CD4-positive, CD25-positive, alpha-beta regulatory T cell (primary cell): ENCODE measurements at places on chromosomes 7 and 10. TPM values are rescaled to one million over a fixed set of nuclear protein-coding genes. Genes with fewer than 3 reads are reported as not detected.

GRCh38 chr10:27620430-27621397, 116.6 kb downstream of the RAB18 start:
- H3K4me1 ChIP-seq: no peaks in the 10 kb centered on the region
- H3K27ac ChIP-seq: no peak overlapping the region
- no peak overlapping the region for H3K4me3 ChIP-seq
- no peak for DNase-seq
- H3K36me3 ChIP-seq: no peaks in the 10 kb centered on the region
- no peaks in the 10 kb centered on the region for H3K27me3 ChIP-seq

SPDYE9 gene
- not detected for total RNA-seq

GRCh38 chr7:95915731-95916130, 143.4 kb downstream of the DYNC1I1 start:
- DNase-seq: no peak
- H3K4me3 ChIP-seq: no peak overlapping the region
- no peaks in the 10 kb centered on the region for H3K36me3 ChIP-seq

GALNT17 gene
- total RNA-seq: not detected

DNA sequence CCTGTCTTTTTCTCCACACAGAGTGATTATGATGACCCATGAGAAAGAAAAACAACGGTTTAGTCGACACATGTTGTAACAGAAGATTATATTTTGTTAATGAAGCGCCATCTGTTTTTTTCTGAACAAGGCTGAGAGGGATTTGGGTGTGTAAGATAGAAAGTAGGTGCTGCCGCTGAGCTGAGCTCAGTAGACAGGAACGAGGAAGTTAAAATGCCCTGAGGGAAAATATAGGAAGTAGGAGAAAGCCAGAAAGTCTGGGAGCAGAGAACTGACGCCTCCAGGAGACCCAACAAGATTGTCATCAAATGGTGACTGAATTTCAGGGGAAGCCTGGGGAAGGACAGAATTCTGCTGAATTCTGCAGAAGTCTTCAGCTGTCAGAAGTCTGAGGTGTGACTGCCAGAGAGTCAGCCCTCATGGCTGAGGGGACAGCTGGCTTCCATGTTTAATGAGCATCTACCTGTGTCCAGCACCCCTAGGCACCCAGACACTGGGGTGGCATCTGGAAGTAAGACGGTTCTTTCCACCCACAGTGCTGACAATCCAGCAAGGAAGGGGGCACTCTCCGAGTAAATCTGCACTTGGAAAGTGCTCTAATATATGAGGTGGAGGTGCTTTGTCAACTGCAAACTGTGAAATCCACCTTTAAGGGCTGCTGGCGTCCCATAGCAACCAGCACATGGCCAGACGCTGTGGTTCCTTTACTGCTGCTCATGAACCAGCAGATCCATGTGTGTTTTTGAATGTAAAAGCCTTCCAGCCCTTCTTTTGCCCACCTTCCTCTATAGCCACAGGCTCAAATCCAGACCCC, 12.5 kb upstream of the TSPAN15 start:
- H3K27ac ChIP-seq: no peak overlapping the region
- no peak for DNase-seq
- no peak overlapping the region for H3K4me3 ChIP-seq
- no peaks in the 10 kb centered on the region for H3K27me3 ChIP-seq
- H3K36me3 ChIP-seq: no peaks in the 10 kb centered on the region

PLXNA4 gene
- total RNA-seq: 0.27 TPM

DNA sequence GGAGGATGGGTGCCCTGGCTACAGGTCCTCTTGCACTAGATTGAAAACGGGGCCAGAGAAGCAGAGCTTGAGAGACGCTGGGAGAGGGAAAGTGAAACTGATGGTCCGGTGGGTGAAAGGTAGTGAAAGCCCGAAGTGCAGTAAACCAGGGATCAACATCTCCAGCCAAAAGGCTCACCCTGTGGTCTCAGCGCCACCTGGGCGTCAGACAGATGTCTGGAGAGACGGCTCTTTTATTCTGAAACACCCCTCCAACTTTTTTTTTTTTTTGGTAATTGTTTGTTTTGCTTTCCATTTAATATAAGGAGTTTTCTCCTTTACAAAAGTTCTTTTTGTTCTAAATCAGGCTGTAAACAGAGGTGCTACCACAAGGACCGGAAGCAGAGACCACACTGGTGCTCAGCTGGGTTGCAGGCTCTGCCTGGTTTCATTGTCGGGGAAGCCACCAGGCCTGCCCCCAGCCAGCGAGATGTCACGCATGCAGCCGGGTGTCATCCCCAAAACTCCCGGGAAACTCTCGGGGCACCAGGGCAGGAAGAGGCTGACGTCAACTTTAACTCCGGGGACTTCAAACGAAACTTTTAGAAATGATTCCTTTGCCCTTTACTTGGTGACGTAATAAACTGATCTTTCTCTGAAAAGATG, 11.2 kb downstream of the IL2RA start:
- H3K36me3 ChIP-seq: peaks cover 38% of the 10 kb centered on the region
- peak overlapping the region; percentile 74 for H3K4me3 ChIP-seq
- peak overlapping the region; percentile 94 for H3K27ac ChIP-seq
- H3K27me3 ChIP-seq: no peaks in the 10 kb centered on the region

C7orf57 gene
- not detected for total RNA-seq

DNA sequence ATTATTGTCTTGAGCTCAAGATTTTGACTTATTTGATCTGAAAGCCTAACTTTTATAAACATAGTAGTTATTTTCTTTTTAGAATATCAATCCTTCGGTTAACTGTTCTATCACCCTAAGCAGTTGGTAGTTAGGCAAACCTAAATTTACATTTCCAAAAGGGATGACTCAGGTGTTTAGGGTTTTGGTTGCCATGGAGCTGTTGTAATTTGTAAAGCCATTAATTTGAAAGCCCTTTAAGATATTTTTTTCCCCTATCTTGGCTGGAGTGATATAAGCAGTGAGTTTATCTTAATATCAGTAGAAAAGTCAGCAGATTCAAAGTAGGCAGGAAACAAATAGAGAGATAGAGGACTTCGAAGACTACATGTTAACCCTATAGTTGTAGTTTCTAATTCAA, 1472.6 kb upstream of the CELF2 start:
- no peak overlapping the region for H3K27ac ChIP-seq
- H3K4me3 ChIP-seq: no peak overlapping the region
- no peaks in the 10 kb centered on the region for H3K4me1 ChIP-seq
- no peak for DNase-seq
- H3K36me3 ChIP-seq: no peaks in the 10 kb centered on the region

DNAJC9 gene
- 20.9 TPM for total RNA-seq

DNA sequence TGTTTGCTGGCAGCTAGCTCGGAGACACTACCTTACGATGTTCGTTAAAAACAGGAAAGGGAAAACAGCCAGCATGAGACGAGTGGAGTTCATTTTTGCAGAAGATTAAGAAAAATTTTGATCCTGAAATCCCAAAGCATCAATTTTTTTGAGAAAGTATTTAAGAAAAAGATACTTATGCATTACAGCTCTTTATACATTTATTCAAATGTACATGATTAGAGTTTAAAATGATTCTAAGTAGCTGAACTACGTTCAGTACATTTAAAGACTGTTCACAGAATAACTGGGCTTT, 34.7 kb downstream of the CNPY1 start:
- H3K27me3 ChIP-seq: peaks cover 52% of the 10 kb centered on the region
- DNase-seq: no peak
- H3K36me3 ChIP-seq: no peaks in the 10 kb centered on the region
- no peak overlapping the region for H3K4me3 ChIP-seq
- H3K4me1 ChIP-seq: peaks cover 4% of the 10 kb centered on the region
- no peak overlapping the region for H3K27ac ChIP-seq

ABCB1 gene
- 1.2 TPM for total RNA-seq

SLC26A5 gene
- not detected for total RNA-seq

PRSS1 gene
- not detected for total RNA-seq

ADAM8 gene
- 148 TPM for total RNA-seq

LIMK1 gene
- 14.4 TPM for total RNA-seq

- DNase-seq: no peak
- no peak overlapping the region for H3K4me3 ChIP-seq
- no peaks in the 10 kb centered on the region for H3K27me3 ChIP-seq
Observed at GRCh38 chr10:79182781-79183467, 114.2 kb downstream of the ZMIZ1 start.

TWIST1 gene
- 0.39 TPM for total RNA-seq

NT5C2 gene
- 59.6 TPM for total RNA-seq

GRCh38 chr7:122913608-122914007, 27.3 kb upstream of the CADPS2 start:
- H3K27me3 ChIP-seq: no peaks in the 10 kb centered on the region
- H3K36me3 ChIP-seq: no peaks in the 10 kb centered on the region
- DNase-seq: no peak
- no peak overlapping the region for H3K27ac ChIP-seq

DNA sequence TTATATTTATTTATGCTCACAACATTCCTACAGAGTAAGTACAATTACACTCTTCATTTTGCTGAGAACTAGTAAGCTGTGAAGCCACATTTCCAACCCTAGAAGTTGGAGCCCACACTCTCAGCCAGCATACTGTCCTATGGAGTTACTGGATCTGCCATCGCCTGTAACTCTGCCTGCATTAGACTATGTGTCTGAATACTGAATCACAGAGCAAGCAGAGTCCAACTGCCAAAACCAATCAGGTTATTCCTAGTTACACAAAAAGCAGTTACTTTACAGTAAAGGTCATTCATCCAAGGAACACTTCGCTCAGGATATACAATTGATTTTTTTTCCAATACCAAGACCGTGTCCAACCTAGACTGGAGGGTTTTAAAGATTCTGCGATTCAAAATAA, 21.5 kb downstream of the CTAGE6 start:
- no peaks in the 10 kb centered on the region for H3K27me3 ChIP-seq
- H3K4me1 ChIP-seq: no peaks in the 10 kb centered on the region
- peaks cover 3% of the 10 kb centered on the region for H3K36me3 ChIP-seq
- no peak overlapping the region for H3K27ac ChIP-seq

GRCh38 chr10:102322914-102323313, 72.6 kb upstream of the NFKB2 start:
- H3K27ac ChIP-seq: no peak overlapping the region
- H3K4me3 ChIP-seq: no peak overlapping the region

GRCh38 chr10:2761311-2761710, 306.0 kb upstream of the PFKP start:
- H3K27me3 ChIP-seq: no peaks in the 10 kb centered on the region
- no peaks in the 10 kb centered on the region for H3K4me1 ChIP-seq
- no peak for DNase-seq
- H3K36me3 ChIP-seq: no peaks in the 10 kb centered on the region
- no peak overlapping the region for H3K27ac ChIP-seq
- no peak overlapping the region for H3K4me3 ChIP-seq

SPDYE5 gene
- total RNA-seq: not detected

GRCh38 chr7:45456747-45457524, 117.2 kb upstream of the ADCY1 start:
- DNase-seq: no peak
- H3K27ac ChIP-seq: no peak overlapping the region
- H3K4me3 ChIP-seq: no peak overlapping the region
- H3K4me1 ChIP-seq: no peaks in the 10 kb centered on the region
- H3K27me3 ChIP-seq: peaks cover 2% of the 10 kb centered on the region
- no peaks in the 10 kb centered on the region for H3K36me3 ChIP-seq

DNA sequence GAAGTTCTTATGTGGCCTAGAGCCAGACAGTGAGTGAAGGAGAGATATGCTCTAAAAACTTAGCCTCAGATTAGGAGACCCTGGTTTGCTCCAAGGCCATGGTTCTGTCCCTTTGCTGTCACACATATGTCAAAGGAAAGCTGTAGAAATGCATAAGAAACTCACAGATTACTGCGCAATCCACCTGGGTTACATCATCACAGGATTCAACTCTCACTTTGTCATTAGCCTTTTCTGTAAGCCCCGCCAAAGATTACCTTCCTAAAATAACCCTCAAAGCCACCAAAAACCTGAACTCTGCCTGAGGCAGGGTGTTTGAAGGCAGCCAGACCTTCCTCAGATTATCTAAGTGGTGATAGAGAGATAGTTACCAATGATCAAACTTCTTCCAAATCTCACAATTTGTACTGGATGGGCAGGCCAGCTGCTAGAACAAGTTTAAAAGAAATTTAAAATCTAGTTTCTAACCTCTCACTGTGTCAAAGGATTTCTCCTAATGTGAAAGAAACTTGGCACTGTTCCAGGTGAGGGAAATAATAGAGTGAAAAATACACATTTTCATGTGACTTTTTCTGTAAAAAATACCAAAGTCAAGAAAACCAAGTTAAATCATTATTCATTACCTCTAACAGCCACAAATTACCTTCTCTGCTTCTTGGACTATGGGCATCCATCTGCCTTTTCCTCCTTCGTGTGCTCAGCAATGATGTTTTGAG, 567.2 kb downstream of the SUGCT start:
- H3K27me3 ChIP-seq: no peaks in the 10 kb centered on the region
- no peak overlapping the region for H3K4me3 ChIP-seq
- DNase-seq: no peak
- no peak overlapping the region for H3K27ac ChIP-seq
- H3K4me1 ChIP-seq: no peaks in the 10 kb centered on the region

DNA sequence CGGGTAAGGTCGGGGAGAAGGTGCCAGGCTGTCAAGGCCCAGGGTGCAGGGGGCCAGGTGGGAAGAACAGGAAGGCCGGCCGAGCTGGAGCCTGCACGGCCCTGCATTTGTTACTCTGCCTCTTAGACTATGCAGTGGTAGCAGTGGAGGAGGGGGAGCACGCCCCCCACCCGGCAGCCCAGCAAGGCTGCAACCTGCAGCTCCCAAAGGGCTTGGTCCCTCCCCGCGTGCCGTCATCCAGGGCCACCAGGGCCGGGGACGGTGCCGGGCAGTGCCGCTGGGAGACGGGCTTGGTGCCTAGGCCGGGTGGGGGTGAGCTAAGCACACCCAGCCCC, 7.0 kb upstream of the GPER1 start:
- DNase-seq: no peak
- H3K27me3 ChIP-seq: no peaks in the 10 kb centered on the region
- no peak overlapping the region for H3K27ac ChIP-seq
- H3K4me3 ChIP-seq: no peak overlapping the region
